ENCODE measurements at places on chromosomes 7 and 10. TPM values are rescaled to one million over a fixed set of nuclear protein-coding genes. Genes with fewer than 3 reads are reported as not detected.
A peak's percentile ranks its signal among the peaks of the same experiment; 100 is the strongest.

- no peak for DNase-seq
These were observed 46.4 kb upstream of the RPA3 start for GRCh38 chr7:7764520-7765396.

DNA sequence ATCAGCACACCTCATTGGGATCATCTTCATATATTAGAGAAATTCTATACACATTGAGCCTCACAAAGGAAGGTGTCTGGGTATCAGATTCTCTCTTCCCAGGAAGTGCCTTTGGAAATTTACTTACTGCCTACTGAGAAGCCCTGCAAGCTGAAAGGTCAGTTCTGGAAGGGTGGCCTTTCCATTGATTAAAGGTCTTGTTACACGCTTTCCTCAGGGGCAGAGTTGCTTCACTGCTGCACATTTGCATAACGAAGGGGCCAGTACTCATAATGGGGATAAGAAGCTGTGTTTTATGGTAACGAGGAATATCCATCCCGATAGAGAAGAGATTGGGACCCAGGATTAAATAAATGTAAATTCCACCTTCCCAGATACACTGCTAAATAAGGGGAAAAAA, 19.4 kb upstream of the IL15RA start:
- DNase-seq, result no peak

- peak; percentile 52 for DNase-seq
These were observed 208.4 kb downstream of the DIP2C start for GRCh38 chr10:480928-481552.

GRCh38 chr7:36128448-36129047, 24.5 kb upstream of the EEPD1 start:
- no peak for DNase-seq

DNA sequence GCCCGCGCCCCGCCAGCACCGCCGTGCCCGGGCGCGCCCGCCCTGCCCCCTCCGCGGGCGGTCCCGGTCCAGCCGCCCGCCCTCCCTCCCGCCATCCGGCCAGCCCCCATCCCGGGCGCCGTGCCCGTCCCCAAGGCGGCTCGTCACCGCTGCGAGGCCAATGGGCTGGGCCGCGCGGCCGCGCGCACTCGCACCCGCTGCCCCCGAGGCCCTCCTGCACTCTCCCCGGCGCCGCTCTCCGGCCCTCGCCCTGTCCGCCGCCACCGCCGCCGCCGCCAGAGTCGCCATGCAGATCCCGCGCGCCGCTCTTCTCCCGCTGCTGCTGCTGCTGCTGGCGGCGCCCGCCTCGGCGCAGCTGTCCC, at the start of gene HTRA1:
HTRA1 (plus strand) TSS at position 187 of the 362 bp plus-strand sequence; CDS start at position 287, 100 bp downstream.
- peak; percentile 70 for DNase-seq

DNA sequence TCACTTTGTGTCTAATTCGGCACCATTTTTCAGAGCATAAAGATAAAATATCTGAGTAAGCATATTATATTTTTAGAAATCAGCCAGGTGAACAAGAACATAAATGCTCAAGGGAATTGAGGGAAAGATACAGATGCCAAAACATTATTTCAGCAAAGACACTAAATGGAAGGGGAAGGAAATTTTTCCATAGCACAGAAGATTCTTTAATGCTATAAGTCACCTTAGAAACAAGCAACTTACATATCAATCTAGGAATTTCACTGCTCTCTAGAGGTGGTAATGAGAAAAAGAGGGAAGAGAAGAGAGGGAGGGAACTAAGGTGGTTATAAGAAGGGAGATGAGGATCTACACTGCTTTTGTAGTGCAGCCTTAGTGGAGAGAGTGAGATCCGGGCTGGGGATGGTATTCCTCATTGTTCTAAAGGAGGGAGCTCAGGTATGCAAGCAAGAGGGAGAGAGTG, 20.4 kb downstream of the ZNF365 start:
- DNase-seq, result no peak

DNA sequence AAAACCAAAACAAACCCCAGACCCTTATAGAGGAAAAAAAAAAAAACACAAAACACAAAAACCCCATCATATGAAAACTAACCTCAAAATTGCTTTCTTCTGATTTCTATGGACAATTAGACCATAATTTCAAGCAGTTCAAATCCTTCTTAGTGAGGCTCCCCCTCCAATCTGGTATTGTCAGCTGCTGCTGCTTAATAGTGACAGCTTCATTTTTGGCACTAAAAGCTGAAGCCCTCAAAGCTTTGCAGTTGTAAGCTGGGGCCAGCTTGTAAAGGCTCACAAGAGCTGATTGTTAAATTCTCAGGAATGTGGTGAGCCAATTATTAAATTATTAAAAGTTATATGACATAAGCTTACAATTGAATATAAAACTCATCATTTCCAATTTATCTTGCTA, 21.9 kb downstream of the ATXN7L1 start:
- DNase-seq, result no peak

Gene CALCR
- polyA plus RNA-seq, result 0.34 TPM

DNA sequence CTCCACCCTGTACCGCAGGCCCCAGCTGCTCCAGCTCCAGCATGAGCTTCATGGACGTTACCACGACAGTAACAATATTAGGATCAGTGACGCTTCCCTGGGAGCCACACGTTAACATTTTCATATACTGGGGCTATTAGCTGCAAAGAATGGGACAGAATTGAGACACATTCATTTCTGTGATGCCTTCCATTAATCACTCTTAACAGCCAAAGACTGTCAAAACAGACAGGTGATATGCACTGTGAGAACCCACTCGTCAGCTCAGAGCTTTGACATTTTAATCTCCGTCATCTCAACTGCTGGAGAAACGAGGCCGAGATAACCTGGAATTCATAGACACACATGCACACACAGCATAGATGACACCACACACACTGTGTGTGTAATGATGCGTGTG, 408.4 kb upstream of the SHH start:
- DNase-seq, result no peak

DNA sequence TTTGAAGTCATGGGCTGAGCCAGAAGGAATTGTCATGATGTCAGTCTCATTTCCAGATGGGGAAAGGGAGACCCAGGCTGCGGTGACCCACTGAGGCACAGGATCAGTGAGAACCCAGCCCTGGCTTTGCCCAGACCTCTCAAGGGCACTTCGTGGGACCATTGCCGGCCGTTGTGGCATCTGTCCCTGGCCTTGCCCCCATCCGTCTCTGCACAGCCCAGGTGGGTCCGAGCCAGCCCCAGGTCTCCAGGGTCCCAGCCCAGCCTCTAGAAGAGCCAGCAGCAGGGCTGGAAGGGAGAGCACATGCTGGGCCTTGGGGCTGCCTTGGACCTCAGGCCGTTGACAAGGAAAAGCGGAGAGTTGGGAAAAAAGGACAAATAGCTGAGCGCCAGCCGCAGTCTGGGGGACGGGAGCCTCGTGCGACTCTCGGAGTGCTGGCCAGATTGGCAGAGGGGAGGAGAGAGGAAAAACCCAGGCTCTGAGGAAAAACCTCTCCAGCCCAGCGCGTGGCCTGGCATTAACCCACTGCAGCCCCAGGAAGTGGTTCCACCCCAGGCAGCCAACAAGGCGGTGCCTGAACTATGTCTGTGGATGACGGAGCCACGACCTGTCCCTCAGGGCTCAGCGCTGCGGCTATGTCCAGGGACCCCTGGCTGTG, 30.2 kb downstream of the GRIFIN start:
- no peak for DNase-seq

Gene TAC1
- 12.9 TPM for polyA plus RNA-seq

- DNase-seq, result no peak
These were observed 68.6 kb downstream of the GLCCI1 start for GRCh38 chr7:8037151-8037550.

DNA sequence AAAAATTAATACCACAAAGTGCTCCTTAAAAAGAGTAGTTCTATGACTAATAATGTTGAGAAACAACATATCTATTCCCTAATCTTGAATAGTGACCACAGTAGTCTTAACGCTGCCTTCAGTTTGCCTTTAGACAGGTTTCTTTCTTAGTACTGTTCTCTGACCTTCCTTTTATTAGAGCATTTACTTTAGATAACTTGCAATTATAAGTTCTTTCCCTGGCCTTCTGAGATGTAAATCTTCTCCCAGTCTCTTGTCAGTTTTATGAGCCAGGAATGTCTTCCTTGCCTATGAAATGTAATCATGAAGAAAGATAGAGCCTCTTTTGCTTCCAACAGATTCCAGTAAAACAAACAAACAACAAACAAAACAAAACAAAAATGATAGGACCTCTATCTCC, 1119.8 kb upstream of the LRRTM3 start:
- DNase-seq, result no peak

GRCh38 chr10:133087679-133088178, at the start of gene ADGRA1:
TSS of gene ADGRA1 (plus strand) at chr10:133087924. CDS start at chr10:133088910, 986 bp downstream.
- peak; percentile 25 for DNase-seq

Gene SEC23IP
- polyA plus RNA-seq, result 41.9 TPM

Gene ABCB1
- polyA plus RNA-seq, result 7.0 TPM

Gene TMEM184A
- 58.6 TPM for polyA plus RNA-seq

DNA sequence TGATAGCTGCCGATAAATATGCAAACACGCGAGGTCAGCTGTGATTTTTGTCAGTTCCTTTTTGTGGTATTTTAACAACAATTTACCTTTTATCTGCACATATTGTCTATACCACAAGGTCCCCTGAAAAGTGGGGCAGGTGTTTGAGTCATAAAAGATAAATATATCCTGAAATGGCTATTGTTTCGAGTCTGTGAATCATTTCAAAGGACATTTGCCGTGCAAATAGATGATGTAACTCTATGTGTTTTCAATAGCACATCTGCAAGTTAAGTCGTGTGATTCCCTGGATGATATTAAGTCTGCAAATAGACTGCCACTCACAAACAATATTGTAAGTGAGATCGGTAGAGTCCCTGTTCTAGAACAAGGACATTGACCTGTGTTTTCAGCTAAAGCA, 193.0 kb upstream of the PITRM1 start:
- peak; percentile 49 for DNase-seq

DNA sequence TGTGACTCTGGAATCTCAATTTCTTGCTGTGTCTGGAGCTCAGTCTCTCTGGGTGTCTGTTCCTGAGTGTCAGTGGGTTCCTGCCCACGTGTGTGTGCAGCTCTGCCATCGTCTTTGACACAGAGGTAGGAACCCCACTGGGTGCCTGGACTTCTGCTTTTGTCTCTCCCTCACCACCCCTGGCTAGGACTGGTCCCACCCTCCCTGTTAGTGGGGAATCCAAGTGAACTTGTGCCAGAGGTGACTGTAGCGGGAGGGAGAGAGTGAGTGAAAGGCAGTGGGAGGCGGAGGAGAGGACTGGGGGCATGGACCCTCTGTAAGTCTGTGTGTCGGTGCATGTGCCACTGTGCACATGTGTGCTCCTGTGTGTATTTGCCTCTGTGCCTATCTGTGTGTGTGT, 299.9 kb upstream of the ZMIZ1 start:
- DNase-seq, result no peak

DNA sequence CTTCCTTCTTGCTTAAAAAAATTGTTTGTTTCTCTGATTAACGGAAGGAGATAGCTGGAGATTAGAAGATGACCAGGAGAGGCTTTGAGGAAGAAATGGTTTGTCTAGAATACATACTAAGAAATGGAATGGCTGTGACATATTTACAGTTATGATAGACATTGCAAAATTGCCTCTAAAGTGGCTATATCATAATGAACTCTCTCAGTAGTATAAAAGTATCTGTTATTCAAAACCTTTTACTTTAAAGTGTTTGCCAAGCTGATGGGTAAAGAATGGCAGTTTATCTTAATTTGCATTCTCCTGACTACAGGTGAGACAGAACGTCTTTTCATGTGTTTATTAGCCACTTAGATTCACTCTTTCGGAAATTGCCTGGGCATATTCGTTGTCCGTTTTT, 28.7 kb downstream of the LRGUK start:
- no peak for DNase-seq

Gene PSD
- polyA plus RNA-seq, result 62.0 TPM

GRCh38 chr10:112979927-112980326, 29.9 kb downstream of the TCF7L2 start:
- DNase-seq, result no peak

Gene CHRM2
- polyA plus RNA-seq, result 7.3 TPM

DNA sequence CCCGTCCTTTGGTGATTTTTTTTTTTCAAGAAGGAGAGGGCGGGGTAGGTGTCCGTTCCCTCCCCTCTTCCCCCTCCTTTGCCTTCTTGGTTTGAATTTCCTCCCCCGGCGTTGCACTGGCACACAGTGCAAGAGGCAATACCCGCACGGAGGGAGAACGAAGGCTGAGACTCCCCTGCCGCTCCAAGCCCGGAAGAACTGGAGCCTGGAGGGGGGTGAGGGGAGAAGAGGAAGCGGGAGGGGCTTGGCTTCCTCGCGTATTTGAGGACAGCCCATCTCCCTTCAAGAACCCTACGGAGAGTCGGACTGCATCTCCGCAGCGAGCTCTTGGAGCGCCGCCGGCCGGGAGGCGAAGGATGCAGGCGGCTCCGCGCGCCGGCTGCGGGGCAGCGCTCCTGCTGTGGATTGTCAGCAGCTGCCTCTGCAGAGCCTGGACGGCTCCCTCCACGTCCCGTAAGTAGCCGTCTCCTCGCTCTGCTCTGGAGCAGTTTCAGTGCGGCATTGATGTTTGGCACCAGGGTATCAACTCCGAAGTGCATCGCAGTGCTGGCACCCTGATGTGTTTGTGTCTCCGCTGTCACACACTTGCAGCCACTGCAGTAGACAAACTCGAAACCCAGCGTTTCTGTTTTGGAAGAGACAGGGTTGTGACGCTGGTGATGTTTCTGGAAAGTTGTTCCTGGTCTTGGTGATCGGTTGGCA, at the start of gene CNTNAP2:
CNTNAP2 (plus strand) TSS at position 281 of the 702 bp plus-strand sequence; CDS start at position 357, 76 bp downstream.
- no peak for DNase-seq

Gene TCAF1
- polyA plus RNA-seq, result 54.1 TPM

- DNase-seq, result no peak
These were observed 18.9 kb downstream of the JMJD1C start for GRCh38 chr10:63446716-63447440.

Measured in large intestine (tissue), 12 donors.